ENCODE measurements at places on chromosomes 1 and 21.
A peak's percentile ranks its signal among the peaks of the same experiment; 100 is the strongest.

- DNase-seq, result no peak
Measured at GRCh38 chr1:202642619-202643291, 67.5 kb downstream of the SYT2 start.

DNA sequence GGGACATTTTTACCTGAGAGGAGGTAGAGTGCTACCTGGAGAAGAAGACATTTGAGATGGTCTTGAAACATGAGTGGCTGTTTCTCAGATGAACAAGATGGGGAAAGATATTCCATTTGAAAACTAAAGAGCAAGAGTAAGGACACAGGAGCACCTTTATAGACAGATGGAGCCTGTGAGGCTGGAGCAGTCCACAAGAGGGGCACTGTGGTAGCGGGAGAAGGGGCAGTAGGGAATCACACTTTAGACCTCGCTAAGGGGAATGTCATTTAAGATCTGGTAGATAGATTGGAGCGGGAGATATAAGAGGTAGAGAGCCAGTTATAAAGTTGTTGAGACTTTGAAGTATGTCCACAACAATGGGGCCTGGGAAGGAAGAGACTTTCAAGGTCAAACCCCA lies 23.4 kb downstream of the DYNLT5 start:
- DNase-seq, result no peak

GRCh38 chr1:94816030-94816429 lies 4.1 kb upstream of the SLC44A3 start:
- no peak for DNase-seq

- no peak for DNase-seq
Measured at GRCh38 chr1:204439621-204440375, 28.2 kb upstream of the PPP1R15B start.

DNA sequence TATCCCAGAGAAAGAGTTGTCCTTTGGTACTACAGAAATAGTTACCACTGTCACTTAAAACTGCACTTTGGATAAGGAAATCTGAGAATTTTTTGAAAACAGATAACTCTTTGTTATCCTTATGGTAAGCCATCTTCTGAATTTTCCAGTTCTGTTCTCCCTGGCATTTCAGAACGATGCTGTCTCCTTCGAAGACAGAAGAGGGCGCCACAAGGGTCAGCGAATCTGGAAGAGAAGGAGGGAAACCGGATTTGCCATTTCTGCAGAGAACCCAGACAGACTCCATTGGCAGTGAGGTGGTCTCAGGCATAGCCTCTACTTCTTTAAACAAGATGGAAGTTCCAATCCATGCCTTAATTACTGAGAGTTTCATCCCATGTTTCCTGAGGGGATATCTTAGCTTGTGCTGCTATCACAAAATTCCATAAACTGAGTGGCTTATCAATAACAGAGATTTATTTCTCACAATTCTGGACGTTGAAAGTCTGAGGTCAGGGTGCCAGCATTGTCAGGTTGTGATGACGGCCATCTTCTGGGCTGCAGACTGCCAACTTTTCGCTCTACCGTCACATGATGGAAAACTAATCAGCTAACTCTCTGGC lies 6.4 kb downstream of the FCRL2 start:
- DNase-seq, result peak; percentile 33

- no peak for DNase-seq
Measured at GRCh38 chr1:230285351-230285750, 140.8 kb downstream of the PGBD5 start.

- DNase-seq, result no peak
Measured at GRCh38 chr1:175002910-175003517, 3.3 kb downstream of the CACYBP start.

- DNase-seq, result no peak
Measured at GRCh38 chr21:43321111-43321510, 105.8 kb downstream of the SIK1 start.

- DNase-seq, result no peak
Measured at GRCh38 chr21:28550057-28550825, 442.4 kb downstream of the LTN1 start.

GRCh38 chr1:211751438-211751837 lies 76.0 kb upstream of the NEK2 start:
- DNase-seq, result no peak
